ENCODE measurements at places on chromosomes 13 and 19.
A peak's percentile ranks its signal among the peaks of the same experiment; 100 is the strongest.

GRCh38 chr13:104466016-104466415, 1399.8 kb upstream of the SLC10A2 start:
- peak; percentile 15 for DNase-seq

DNA sequence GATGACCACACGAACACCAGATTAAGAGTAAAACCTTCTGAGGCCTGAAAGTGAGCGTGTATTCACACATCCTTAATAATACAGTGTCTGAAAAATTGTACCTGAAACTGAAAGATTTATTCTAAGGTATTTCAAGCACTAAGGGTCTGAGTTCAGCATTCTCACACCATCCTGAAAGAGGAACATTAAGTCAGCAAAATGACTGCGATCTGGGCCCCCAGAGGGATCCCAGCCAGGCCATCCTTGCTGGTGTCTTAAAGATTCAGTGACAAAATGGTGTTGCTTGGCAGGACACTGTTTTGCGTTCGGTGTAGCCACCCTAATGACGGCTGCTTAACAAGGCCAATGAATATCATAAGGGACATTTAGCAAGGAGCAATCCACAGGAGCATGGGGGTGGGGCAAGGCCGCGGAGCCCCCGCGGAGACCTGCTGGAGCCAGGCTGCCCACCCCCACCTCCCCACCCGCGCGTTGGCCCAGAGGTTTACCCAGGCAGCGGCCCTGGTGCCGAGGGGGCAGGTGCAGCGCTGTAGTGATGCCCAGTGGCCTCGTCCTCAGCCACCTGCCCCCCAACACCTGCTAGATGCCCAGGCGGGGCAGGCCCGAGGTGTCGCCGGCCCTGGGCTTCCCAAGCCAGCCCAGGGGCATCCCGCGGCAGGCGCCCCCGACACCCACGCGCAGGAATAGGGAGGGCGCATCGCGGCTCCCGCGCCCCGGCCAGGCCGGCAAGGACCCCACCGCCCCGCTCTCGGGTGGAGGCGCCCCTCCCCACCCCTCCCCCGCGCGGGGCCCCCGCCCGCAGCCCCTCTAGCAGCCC, 742 bp downstream of the NALCN start:
- DNase-seq, result no peak

- DNase-seq, result peak; percentile 43
Observed at GRCh38 chr13:38398711-38399493, 49.3 kb downstream of the UFM1 start.

DNA sequence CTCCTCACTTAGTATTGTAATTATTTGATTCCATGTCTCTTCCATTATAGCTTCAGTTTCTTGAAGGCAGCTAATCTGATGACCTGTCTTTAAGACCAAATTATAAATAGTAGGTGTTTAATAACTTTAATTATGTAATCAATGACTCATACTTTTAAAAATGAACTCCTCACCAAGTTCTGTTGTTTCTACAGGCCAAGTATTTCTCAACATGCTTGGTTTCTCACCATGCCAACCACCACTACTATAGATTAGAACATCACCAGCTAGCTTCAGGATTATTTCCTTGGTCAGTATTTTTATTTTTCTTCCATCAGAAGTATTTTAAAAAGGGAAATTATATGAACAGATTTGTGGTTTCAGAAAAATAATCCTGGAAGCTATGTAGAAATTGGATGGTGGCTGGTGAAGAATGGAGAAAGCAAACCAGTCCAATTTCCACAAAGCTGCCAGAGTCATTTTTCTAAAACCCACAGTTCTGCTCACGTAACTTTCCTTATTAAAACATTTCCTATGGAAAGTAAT, 237.7 kb upstream of the DACH1 start:
- peak; percentile 85 for DNase-seq

DNA sequence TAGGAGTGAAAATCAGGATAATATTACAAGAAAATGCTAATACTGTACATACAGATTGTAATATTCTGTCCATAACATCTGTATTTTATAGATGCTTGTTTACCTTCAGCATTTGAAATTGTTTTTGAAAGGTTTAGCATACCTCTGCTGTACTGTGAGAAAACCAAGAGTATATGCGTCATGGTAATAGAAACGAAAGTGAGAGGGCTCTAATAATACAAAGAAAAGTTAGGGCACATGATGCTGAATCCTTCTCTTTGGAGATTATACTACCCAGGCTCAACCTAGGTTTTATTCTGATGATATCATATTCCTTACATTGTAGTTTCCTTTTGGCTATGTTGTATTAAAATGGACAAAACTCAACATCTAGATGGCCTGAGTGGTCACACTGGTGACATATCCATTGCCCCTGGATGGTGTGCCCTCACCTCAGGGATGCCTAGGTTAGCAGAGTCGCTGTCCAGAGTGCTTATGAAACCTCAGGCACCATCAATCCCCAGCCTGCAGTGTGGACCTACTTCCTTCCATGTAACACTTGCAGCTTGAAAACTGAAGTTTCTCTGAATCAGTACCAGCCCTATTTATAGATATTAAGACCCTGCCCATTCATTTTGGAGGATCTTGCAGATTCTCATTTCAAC, 253.7 kb downstream of the KCTD12 start:
- no peak for DNase-seq

Measured in bronchial epithelial cell (primary cell).